Stimulated activated CD8-positive, alpha-beta memory T cell treated with anti-CD3 and anti-CD28 coated beads, Interleukin-4, amount 100 ng/mL, for 1 hour (primary cell): ENCODE measurements at places on chromosomes 2 and 18.
A peak's percentile ranks its signal among the peaks of the same experiment; 100 is the strongest.

- DNase-seq = no peak
These were observed 71.8 kb upstream of the DAPL1 start for GRCh38 chr2:158723181-158723838.

DNA sequence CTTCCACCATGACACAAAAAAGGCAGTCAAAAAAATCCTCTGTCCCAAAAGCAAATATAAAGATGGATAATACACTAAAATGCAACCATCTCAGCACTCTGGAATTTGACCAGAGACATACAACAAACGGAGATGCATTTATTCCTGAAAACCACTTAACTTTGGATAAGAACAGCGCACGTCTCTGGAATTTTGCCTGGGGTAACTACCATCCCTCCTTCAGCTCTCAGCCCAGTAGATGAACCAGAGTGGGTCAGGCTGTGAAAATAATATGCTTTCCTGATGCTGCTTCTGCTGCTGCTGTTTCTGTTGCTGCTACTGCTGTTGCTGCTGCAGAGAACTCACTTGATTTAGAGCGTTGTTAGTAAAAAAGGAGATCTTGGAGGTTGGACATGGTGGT, 133.8 kb upstream of the ACVR2A start:
- DNase-seq = no peak

- no peak for DNase-seq
These were observed 2126.9 kb upstream of the CELF4 start for GRCh38 chr18:39692367-39693015.

DNA sequence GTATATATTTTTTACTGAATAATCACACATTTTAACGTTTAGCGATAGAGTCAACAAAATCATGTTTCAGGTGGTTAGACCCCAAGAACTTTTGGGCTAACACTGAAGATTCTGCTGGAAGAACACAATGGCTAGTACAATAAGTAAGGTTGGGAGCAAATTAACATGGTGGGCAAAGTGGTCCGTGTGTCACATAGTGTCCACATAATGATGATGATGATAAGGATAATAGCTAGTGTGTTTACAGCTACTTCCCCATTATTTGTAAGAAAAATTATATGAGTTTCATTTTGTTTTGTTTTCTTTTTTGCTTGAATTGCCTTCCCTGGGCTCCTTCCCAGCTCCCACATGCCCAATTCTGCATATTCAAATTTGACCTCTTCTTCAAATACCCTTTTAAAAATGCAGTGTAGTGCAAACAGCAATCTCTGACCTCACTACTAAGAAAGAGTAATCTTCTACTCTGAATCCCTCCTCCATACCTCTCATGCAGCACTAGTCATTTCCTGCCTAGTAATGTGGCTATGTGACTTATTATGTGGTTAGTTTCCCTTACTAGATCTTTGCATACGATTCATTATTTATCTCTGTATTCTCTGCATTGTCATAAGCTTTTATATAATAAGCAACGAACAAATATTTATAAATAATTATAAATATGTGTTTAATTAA, 16.9 kb upstream of the VPS54 start:
- no peak for DNase-seq

DNA sequence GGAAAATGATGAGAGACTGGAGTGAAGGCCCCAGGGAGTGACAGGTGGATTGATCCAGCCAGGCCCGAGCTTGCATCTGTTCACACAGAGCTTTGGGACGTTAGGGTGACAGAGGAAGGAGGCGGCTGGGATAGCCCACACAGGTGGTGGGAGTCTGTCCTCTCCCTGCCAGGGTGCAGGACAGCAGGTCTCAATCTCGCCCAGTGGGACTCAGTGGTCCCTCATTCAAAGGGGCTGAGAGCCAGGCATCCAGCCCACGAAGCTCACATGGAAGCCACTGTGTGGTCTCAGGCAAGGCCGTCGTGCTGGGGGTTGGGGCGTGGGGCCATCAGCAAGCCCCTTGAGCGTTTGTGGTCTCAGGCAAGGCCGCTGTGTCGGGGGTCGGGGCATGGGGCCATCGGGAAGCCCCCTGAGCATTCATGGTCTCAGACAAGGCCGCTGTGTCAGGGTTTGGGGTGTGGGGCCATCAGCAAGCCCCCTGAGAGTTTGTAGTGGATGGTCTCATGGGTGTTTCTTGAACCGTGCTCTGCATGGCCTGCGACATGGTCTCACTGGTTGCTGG, 8.3 kb downstream of the KCNG2 start:
- no peak for DNase-seq

GRCh38 chr2:45257820-45258219, 248.6 kb upstream of the SIX2 start:
- no peak for DNase-seq

DNA sequence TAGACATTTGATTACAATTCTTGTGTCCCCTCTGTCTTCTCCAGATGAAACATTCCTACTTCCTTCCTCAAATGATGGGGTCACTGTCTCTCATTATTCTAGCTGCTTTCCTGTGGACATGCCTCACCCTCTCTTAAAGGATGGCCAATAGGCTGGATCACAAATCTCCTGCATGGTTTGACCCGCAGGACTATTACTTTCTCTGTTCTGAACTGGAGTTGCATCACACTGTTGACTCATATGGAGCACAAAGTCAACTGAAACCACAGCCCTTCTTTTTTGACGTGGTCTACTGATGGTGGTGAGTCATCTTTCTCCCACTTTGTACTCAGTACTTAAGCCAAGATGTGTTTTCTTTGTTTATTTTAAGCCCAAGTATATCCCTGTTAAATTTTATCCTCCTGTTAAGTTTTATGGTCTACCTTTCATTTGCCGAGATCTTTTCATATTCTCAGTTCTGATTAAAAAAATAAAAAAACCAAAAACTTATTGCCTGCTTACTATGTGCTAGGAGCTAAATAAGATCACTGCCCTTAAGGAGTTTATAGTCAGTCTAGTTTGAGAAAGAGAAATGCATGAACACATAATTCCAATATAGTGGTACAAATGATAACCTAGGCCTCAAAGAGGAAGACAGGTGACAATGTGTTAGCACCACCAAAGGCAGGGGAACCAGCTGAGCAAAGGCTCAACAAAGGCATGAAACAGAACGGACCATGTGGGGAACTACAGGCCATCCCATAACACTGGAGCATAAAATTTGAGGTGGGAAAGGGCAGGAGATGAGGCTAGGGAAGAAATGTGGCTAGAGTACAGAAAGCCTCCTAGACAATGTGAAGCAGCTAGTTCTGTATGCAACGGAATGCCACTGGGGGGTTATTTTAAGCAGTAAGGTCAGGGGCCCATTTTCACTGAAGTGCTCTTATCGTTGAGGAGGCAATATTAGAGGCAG, 67.6 kb upstream of the ZFP36L2 start:
- DNase-seq = no peak

DNA sequence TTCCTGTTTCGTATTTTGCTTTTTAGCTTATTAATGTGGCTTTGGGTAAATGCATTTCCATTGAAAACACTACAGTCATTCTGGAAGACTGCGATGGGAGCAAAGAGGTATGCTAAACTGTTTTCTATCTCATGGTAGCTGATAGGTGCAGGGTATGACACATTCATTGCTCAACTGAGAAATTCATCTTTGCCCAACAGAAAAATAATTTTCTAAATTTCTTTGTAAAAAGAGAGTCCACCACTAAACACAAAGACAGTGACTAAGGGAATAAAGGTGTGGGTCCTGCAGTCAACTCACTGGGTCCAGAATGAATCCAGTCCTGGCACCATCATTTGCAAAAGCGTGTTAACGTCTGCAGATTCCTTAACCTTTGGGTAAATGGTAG, 19.9 kb downstream of the ERMN start:
- DNase-seq = no peak

DNA sequence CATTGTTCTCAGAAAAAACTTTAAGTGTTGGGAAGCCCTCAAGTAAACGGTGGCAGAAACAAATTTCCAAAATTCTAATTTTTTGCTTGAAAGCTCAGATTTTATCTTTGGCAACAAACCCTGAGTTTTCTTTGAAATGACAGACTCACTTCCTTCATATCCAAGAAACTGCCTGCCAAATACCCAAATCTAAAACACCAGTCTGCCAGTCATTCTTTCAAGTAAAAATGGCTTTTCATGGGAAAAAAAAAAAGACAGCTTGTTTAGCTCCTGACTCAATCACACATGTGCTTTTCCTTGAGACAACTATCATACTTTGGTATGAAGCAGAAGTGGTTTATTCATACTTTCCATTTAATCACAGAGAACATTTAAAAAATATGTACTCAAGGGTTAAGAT, 40.6 kb upstream of the CSRNP3 start:
- DNase-seq = no peak

GRCh38 chr2:146981921-146982320, 862.9 kb upstream of the ACVR2A start:
- DNase-seq = no peak

GRCh38 chr18:24878289-24878688, 417.9 kb downstream of the HRH4 start:
- no peak for DNase-seq

GRCh38 chr2:7071154-7071553, 153.9 kb downstream of the RNF144A start:
- DNase-seq = no peak

DNA sequence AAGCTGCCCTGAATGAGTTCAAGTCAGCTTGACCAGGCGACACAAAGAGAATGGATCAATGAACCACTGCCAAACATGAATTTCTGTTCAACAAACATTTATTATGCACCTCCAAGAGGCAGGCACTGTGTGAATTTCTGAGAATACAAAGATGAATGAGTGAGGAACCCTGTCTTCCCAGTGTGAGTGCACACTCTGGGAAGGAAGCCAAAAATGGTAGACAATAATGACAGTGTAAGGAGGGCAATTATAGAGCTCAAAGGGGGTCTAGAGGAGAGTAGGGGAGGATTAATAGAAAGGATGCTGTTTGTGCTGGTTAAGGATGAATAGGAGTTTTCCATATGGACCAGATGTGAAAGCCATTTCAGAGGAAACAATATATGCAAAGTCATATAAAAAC, 213.4 kb downstream of the DCC start:
- no peak for DNase-seq

GRCh38 chr2:223950448-223951347, 5.6 kb upstream of the WDFY1 start:
- DNase-seq = no peak

DNA sequence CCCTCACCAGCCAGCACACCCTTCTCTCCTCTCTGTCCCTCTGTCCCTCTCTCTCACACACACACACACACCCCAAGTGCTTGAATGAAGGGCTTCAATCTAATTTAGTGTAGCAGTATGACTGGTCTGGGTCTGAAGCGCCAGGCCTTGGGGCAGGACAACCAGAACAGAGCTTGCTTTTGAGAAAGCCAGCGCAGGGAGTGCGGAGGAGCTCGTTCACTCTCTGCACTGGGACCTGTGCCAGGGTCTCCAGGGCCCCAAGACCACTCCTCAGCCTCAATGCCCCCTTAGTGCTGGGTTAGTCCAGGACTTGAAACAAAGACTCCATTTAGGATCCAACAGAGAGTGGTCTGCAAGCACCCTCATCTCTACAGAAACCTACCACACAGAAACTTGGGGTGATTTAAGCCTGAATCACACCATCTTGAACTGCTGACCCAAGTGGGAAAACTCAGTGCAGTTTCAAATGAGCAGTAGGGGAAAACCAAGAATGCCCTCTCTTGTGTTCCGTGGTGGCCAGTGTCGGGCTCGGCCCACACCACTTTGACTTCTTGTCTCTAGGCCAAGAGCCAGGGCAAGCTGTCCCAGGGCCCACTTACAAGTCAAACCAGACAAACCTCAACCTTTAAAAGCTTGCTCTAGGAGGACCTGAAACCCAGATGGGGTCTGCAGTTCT, 66.6 kb upstream of the WIPF1 start:
- no peak for DNase-seq

GRCh38 chr2:157363612-157364101, 38.0 kb upstream of the ERMN start:
- no peak for DNase-seq

DNA sequence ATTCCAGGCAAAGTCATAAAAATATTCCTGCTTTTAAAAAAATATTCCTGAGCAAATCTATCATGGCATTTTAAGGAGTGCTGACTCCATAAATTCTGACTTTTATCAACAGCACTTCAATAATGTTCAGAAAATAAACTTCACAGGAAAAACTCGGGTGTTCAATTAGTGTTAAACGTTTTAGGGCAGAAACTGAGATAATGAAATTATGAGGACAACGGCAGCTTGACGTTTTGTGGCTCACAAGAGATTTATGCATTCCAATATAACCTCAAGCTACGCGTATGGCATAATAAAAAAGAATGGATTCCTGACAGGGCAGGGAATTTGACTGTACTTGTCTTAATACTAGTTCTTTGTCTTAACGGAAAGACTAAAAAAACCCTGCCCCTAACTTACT, 133.2 kb downstream of the ICOS start:
- DNase-seq = no peak

- no peak for DNase-seq
These were observed 18.3 kb upstream of the BMP10 start for GRCh38 chr2:68889500-68889899.

DNA sequence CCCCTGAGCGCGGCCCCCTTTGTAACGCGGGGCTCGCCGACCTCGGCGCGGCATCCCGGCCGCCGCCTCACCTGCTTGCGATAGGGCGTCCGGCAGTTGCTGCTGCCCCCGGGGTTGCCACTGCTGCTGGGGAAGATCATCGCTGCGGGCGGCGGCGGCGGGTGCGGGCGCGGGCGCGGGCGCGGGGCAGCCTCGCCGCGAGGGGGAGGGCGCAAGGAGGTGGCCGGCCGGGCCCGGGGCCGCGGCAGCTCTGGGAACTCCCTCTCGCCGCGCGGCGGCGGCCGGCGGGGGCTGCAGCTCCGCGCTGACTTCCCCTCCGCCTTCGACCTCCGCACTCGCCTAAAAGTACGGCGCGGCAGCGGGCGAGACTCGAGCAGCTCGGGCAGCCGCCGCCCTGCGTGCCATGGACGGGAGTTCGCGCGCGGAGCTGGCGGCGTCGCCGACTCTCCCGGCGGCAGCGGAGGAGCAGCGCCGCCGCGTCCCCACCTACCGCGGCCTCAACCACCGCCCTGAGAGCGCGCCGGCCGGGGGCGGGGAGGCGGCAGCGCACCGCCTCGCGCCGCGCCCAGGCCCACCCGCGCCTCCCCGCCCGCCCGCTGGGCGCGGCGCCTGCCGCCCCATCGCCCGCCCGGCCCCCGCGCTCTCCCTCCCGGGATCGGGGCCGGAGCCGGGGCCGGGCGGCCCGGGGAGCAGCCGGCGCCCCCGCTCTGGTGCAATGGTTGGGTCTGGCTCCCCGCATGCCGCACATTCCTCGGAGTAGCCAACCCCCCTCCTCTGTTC, 86.0 kb downstream of the RBMS1 start:
- peak; percentile 16 for DNase-seq

DNA sequence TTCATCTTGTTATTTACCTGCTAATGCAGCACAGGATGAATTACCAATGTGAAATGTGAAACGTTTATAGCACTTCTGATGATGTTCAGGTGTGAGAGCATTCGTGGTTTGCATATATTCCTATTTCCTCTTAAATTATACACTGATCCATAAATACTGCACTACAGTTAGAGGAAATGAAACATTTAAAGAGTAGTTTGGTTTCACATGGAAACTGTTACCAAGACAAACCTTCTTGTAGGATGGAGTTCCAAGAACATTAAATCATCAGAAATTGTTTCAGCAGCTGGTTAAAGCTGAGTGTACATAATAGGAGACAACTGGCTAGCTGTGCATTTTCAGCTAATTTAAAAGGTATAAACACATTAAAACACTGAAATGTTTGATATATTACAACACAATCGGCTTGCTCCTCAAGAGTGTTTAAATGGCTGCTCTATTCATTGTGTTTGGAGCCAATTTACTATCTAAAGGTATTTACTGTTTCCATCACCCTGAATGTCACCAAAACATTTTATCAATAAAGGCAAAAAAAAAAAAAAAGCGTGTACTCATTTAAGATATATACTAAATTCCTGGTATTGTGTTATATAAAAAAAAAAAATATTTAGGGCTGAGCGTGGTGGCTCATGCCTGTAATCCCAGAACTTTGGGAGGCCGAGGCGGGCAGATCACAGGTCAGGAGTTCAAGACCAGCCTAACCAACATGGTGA, 100.6 kb downstream of the DYM start:
- no peak for DNase-seq
